Left ventricle myocardium inferior (tissue), 1 donor: ENCODE measurements at places on chromosomes 4 and X.

GRCh38 chr4:56611501-56611900 is 69.6 kb downstream of the HOPX start:
- DNase-seq, result no peak

- no peak for DNase-seq
Measured at GRCh38 chr4:139861471-139861870, 195.9 kb downstream of the MGST2 start.

- no peak for DNase-seq
Measured at GRCh38 chrX:106468433-106468832, 143.3 kb upstream of the RADX start.

GRCh38 chrX:53438174-53438831 is 4.1 kb upstream of the HSD17B10 start:
- no peak for DNase-seq

- no peak for DNase-seq
Measured at GRCh38 chrX:132957211-132958090, 978 bp downstream of the HS6ST2 start.

DNA sequence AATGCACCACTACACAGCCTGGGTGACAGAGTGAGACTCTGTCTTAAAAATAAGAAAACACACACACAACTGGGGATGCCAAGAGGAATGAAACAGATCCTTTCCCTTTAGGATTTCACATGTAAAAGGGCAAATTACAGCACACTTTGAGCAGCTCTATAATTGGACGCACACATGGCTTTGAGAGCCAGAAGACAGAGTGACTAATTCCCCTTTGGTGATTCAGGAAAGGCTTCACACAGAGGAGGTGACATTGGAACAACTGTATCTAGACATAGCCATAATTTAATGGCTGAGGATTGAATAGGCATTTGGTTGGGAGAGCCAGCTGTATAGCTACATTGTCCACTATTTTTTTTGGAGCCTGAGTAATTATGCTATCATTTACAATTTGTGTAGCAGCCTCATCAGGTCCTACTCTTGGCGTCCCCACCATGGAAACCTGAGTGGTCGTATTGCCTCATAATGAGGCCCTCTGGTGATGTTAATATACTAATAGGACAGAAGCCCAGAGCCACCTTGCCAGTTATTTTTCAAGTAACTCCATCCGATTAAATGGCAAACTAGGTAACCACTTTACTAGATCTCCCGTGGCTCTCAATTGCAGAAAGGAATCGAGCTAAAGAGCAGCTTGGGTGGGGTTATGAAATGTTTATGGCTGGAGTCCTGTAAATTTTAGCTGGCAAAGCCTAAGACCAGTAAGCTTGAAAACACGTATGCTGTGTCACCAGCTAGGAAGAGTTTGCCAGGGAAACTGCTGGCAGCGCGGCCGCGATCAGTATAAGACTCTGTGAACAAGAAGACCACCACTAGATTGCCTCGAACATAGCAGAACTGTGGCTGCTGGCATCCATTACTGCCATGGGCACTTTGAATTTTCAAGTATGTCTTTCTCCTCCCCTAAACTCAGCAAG is 8.5 kb upstream of the PPEF1 start:
- DNase-seq, result no peak

DNA sequence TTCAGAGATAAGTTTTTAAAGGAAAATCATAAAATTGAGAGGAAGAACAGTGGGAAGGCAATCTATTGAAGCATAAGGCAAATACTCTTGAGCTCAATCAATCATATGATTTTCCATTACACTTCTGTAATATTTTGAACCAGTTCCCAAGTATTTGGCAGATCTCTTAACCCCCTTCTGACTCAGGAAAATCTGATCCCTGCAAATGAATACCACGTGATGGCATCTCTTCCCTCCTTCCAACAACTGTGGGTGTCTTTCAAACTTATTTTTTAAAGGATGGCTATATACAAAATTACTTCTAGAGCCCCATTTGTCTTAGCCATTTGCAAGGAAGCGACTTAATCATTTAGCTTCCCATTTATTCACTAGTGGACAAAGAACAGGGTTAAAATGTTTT is 41.9 kb downstream of the AMOT start:
- DNase-seq, result no peak

GRCh38 chrX:24874604-24875247 is 141.0 kb downstream of the ARX start:
- DNase-seq, result no peak

DNA sequence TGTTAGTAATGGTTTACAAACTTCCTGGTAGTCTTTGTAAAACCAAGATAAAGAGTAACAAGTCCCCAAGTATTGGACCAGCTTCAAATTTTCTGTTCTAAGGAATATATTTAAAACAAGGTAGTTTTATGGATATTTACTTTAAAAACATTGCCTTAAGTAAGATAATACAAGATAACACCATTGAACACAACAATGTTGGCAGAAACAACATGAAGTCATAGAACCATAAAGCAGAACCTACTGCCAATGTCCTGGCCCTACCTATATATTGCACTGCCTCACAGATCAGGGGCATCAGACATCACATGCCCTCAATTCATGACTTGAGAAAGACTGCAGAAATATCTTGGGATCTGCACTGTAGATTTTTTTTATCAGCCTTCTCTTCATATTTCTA is 1176.2 kb downstream of the PCDH7 start:
- no peak for DNase-seq

DNA sequence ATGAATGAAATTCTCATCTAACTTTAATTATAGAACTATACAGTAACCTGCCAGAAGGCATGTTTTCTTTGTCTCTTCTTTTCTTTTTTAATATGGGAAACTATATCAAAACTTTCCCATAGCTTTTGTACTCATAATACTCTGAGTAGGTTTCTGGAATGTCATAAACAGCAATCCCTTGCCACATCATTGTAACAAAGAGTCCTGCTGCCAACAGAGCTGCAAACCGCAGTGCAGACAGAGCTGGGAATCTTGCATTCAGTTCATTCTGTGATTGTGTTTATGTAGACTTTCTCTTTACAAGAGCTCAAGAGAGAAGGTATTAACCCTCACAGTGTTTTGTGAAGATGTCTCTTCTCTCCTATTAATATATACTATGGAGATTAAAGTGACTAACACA is 304.4 kb upstream of the SLIT2 start:
- no peak for DNase-seq

- no peak for DNase-seq
Measured at GRCh38 chr4:101555341-101555880, 208.1 kb upstream of the PPP3CA start.

DNA sequence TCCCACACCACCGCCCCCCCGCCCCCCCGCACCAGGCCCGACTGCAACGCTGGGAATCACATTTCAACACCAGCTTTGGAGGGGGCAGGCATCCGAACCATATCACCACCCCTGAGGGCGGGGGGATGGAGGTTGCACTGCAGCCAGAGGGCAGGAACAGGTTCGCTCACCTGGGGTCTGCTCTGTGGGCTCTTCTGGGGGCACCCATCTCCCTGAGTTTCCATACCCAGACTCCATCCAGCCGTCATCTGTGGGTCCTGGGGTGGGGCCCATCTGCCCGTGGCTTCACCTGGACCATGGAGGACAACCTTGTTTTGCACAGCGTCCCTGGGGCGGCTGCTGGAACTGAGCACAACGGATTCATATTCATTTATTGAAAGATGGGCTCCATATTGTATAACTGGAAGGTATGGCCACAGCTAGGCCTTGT is 6.9 kb downstream of the PSAPL1 start:
- peak; percentile 2 for DNase-seq

DNA sequence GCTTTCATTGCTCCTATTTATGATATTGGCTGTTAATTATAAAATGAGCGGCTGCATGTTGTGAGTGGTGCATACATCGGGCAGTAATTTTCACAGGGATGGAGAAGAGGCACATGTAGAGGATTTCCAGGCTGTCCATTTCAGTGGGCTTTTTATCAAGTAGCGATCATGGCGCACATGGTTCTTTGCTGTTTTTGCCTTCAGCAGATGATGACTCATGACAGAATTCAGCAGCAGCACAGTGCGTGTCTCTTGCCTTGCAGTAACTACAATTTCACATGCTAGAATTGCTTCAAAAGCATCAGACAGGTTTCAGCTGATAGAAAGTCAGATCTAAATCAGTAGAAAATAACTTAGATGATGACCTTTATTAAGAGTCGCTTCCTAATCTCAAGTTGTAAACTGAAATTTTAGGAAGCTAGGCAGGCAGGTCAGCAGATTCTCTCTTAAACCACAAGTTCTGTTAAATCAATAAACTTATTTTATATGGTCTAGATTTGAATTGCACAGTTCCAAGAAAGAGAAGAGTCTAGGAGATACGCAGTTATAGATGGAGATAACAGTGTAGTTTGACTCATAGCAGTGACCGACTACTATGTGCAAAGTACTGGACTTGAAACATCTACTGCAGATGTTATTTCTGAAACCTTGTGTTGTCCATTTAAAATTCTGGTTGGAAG is 35.8 kb downstream of the LRP2BP start:
- no peak for DNase-seq

DNA sequence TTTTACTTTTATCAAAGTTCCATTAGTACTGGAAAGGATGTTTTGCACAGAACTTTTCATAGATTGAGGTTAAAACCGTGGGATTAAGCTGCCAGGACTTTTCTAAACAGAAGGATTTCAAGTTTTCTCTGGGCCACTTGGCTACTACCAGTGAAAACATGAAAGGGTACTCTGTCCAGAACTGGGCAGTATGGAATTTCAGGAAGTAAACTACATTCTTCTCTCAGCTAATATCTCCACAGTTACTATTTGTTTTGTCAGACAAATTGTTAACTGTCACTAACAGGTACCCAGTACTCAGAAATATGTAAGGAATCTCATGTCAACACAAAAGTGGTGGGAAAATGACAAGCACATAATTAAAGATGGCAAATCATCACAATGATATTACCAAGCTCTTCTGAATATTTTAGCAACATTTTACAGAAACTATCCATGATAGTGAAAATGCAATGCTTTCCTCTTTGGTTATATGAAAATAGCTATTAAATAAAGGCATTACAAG is 454.4 kb downstream of the C4orf33 start:
- DNase-seq, result no peak

DNA sequence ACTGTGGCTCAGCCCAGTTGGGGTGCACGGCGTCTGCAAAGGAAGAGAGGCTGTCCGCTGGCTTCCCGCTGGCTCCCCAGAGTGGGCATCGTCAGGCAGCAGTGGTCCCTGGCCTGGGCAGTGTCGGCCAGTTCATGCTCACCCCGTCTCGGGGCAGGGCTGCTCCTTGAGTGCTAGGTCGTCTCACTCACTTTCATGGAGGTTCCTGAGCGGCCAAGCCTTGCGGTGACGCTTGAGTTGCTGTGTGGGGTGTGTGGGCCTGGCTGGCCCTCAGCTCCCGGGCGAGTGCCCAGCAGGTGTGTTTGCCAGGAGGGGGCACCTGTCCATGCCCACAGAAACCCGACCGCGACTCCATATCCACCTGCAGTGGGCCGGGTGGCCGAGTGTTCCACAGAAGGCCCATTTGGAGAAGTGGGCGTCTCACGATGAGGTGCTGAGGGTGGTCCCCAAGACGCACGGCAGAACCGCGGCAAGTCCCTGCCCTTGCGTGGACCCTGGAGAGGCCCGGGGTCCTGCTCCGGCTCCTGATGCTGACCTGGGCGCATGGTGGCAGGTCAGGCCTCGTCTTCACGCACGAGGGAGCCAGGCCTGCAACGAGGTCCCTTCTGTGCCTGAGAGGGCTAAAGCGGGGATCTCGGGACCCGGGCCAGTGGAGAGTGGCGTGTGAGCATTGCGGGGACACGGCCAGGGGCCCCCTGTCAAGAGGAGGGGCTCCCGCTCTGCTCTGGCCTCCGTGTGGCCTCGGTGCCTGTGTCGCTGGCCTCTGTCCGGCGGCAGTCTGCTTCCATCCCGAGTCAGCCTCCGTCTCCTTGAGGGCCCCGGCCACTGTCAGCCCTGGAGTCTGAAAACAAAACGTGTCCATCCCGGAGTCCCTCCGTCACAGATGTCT is 18.5 kb upstream of the UVSSA start:
- no peak for DNase-seq

GRCh38 chr4:155703486-155704247 is 37.0 kb downstream of the GUCY1A1 start:
- DNase-seq, result no peak

DNA sequence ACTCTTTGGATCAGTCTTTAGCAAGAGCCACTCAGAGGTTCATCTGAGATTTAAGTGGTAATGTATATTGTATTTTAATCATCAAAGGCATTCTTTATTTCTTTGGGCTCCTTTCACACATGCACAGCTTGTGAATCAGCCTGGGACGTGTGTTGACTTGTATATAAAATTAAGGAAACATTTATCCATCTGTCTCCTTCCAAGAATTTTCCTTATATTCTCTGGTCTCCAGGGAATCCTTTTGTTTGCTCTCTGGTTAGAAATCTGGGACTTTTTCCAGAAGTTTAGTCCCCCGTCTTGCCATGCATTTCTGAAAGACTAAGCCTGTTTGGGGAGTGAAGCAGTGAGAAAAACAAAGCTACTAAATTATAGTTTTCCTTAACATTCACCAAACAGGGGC is 212.3 kb downstream of the DCAF12L2 start:
- DNase-seq, result no peak

DNA sequence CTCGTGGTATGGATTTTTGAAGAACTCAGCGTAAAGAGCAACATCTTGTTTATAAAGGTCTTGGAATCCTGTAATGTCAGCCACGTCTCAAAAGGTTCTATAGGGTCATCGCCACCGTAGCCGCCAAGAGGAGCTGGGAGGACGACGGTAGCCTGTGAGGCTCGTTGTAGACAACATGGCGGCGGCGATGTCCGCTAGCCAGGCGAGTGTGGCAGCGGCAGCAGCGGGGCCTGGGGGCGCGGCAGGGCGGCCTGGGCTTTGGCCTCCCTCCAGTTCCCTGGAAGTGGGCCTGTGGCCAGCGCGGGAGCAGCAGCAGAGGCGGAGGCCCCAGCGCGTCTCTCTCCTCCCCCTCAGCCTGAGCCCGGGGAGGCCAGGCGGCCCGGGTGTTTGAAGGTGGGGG is 143.5 kb upstream of the PBDC1 start:
- DNase-seq, result no peak

DNA sequence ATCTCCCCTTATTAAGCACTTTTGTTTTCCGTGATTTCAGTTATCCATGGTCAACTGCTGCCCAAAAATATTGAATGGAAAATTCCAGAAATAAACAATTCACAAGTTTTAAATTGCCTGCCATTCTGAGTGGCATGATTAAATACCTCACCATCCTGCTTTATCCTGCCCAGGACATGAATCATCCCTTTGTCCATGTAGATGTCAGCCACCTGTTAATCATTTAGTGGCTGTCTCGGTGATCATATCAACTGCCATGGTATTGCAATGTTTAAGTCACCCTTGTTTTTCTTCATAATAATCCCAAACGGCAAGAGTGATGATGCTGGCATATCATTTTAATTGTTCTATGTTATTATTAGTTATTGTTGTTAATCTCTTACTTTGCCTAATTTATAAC is 79.8 kb upstream of the LHFPL1 start:
- DNase-seq, result no peak

DNA sequence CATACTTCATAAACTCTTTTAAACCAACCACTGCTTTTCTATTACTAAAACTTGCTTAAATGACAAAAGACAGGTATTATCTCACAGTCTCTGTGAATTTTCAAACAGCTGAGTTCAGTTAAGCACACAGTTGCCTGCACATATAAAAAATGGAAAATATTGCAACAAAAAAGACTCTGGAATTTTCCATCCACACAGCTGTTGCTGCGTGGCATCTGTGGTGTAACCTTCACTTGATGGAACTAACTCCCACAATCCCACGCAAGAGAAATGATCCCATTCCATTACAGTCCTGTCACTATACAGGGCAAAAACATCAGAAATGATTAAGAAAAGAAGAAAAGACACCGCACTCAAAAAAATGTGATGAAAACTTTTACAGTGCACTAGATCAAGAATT is 149.8 kb upstream of the TBL1X start:
- DNase-seq, result no peak
